ENCODE measurements at places on chromosomes 4 and X.

GRCh38 chr4:85557016-85557901, 82.3 kb downstream of the ARHGAP24 start:
- DNase-seq, result no peak
- no peak overlapping the region for H3K4me3 ChIP-seq
- H3K4me1 ChIP-seq, result no peaks in the 10 kb centered on the region
- H3K36me3 ChIP-seq, result no peaks in the 10 kb centered on the region

DNA sequence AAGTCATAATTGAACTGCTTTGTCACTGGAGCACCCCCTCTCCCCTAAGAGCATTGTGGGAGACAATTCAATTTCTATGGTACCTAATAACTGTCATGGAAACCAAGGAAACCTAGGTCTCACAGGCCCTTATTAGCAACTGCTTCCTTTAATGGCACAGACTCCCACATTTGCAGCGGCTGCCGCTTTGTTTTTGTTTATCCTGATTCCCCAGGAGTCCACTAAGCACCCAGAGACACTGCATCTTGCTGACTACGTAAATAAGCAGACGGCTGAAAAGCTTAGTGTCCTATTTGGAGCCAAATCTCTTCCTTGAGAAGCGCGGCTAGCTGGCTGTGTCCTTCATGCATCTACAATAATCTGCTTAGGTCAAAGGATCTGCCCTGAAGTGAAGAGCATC, 494.4 kb downstream of the TMA16 start:
- no peaks in the 10 kb centered on the region for H3K27me3 ChIP-seq
- no peak for DNase-seq
- H3K4me1 ChIP-seq, result no peaks in the 10 kb centered on the region
- no peaks in the 10 kb centered on the region for H3K36me3 ChIP-seq
- no peak overlapping the region for H3K27ac ChIP-seq

DNA sequence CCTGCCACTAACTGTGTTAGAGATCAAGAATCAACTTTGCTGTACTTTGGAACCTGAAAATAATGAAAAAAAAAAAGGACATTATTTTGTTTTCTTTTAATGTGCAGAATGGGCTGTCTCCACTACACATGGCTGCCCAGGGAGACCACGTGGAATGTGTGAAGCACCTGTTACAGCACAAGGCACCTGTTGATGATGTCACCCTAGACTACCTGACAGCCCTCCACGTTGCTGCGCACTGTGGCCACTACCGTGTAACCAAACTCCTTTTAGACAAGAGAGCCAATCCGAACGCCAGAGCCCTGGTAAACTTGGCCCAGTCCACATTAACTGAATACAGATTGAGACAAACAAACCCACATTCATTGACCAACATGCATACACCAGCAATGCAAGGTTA, 206.2 kb downstream of the ANK2 start:
- no peaks in the 10 kb centered on the region for H3K27me3 ChIP-seq
- H3K4me1 ChIP-seq, result no peaks in the 10 kb centered on the region
- no peak overlapping the region for H3K4me3 ChIP-seq
- DNase-seq, result no peak

DNA sequence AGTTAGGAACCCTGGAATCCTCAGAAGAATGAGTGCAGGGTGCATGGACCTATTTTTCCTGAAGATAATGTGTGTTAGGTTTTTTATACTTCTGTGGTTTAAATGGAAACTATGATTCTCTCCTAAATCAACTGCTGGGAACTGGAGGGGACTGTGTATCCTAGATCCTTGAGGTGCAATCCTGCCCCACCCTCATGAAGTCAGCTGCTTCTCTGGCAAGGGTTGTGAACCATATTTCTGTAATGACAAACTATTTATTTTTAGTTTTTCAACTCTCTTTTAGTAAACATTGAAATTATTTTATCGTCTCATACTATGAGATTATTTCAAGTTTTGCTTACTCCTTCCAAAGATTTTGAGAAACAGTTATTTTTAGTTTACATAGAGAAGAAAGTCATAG, 25.8 kb upstream of the VEGFC start:
- no peaks in the 10 kb centered on the region for H3K4me1 ChIP-seq
- H3K36me3 ChIP-seq, result no peaks in the 10 kb centered on the region
- no peak for DNase-seq
- H3K4me3 ChIP-seq, result no peak overlapping the region
- H3K27me3 ChIP-seq, result no peaks in the 10 kb centered on the region
- H3K27ac ChIP-seq, result no peak overlapping the region

GRCh38 chr4:85114526-85114925, 148.0 kb upstream of the WDFY3 start:
- no peak overlapping the region for H3K27ac ChIP-seq
- no peaks in the 10 kb centered on the region for H3K4me1 ChIP-seq
- no peaks in the 10 kb centered on the region for H3K27me3 ChIP-seq
- DNase-seq, result no peak
- no peaks in the 10 kb centered on the region for H3K36me3 ChIP-seq

DNA sequence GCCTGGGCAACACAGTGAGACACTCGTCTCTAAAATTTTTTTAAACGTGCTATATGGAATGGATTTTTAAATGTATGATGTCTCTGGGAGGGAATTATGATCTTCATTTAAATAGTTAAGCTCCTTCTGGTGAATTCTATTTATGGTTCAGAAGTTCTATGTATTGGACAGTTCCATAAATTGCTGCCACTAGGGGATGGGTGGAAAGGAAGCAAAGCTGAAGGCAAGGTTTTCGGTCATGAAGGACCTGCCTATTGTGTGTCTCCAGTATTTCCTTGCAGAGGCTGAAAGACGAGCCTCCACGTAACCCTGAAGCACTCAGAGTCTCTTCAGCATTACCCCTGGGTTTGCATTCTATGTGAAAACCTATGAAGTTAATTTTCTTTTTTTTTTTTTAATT, 451.5 kb upstream of the FAT1 start:
- no peaks in the 10 kb centered on the region for H3K4me1 ChIP-seq
- no peak overlapping the region for H3K4me3 ChIP-seq
- no peak overlapping the region for H3K27ac ChIP-seq
- no peaks in the 10 kb centered on the region for H3K36me3 ChIP-seq
- no peaks in the 10 kb centered on the region for H3K27me3 ChIP-seq
- DNase-seq, result no peak

GRCh38 chrX:153999359-154000037, 20.2 kb downstream of the IRAK1 start:
- H3K27ac ChIP-seq, result no peak overlapping the region
- peaks cover 22% of the 10 kb centered on the region for H3K4me1 ChIP-seq
- no peak for DNase-seq
- H3K27me3 ChIP-seq, result no peaks in the 10 kb centered on the region
- no peak overlapping the region for H3K4me3 ChIP-seq
- H3K36me3 ChIP-seq, result peaks cover 1% of the 10 kb centered on the region

GRCh38 chr4:1873776-1874175, 2.6 kb downstream of the NSD2 start:
- no peak overlapping the region for H3K27ac ChIP-seq
- no peak for DNase-seq
- H3K4me1 ChIP-seq, result peaks cover 37% of the 10 kb centered on the region
- H3K27me3 ChIP-seq, result no peaks in the 10 kb centered on the region

GRCh38 chrX:17656556-17656955, 80.7 kb upstream of the SCML1 start:
- H3K27me3 ChIP-seq, result peaks cover 20% of the 10 kb centered on the region
- H3K4me3 ChIP-seq, result no peak overlapping the region
- H3K27ac ChIP-seq, result no peak overlapping the region
- DNase-seq, result no peak

- DNase-seq, result no peak
- H3K27ac ChIP-seq, result no peak overlapping the region
- H3K36me3 ChIP-seq, result no peaks in the 10 kb centered on the region
- H3K27me3 ChIP-seq, result no peaks in the 10 kb centered on the region
- no peak overlapping the region for H3K4me3 ChIP-seq
Measured at GRCh38 chr4:66187175-66187720, 517.0 kb upstream of the EPHA5 start.

DNA sequence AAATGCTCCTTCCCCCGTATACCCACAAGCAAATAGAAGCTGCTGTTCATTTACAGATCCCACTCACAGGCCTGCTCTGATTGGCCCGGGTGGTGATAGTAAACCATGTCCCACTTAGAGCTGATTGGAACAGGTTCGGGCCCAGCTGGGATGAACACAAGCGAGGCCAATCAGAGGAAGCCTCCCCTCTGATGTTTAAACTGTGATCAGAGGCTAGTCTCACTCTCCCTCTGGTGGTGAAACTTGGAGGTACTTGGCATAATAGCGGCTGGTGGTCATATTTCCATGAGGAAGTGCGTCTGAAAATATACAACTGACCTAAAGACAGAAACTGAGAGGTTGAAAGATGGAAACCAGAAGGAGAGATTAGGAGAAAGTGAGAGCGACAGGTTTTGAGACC, 51.5 kb upstream of the TRPC3 start:
- no peaks in the 10 kb centered on the region for H3K4me1 ChIP-seq
- H3K27me3 ChIP-seq, result peaks cover 19% of the 10 kb centered on the region
- no peak overlapping the region for H3K4me3 ChIP-seq
- H3K36me3 ChIP-seq, result no peaks in the 10 kb centered on the region
- no peak overlapping the region for H3K27ac ChIP-seq

DNA sequence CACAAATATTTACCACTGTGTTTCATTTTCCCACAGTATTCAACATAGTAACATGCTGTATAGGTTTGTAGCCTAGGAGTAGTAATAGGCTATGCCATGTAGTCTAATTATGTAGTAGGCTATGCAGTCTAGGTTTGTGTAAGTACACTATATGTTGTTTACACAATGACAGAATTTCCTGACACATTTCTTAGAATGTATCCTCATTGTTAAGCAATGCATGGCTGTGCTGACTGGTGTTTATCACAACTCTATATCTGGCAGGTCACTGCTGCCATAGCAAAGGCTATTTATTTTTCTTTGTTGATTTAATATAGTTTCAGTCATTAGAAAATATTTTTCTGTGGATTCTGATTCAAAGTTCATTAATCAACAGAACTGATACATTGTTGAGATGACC, 108.3 kb upstream of the TEX13A start:
- no peak overlapping the region for H3K4me3 ChIP-seq
- H3K27me3 ChIP-seq, result no peaks in the 10 kb centered on the region
- no peaks in the 10 kb centered on the region for H3K4me1 ChIP-seq
- DNase-seq, result no peak

- DNase-seq, result no peak
- H3K4me1 ChIP-seq, result peaks cover 14% of the 10 kb centered on the region
- peak overlapping the region; percentile 44 for H3K27ac ChIP-seq
- peaks cover 91% of the 10 kb centered on the region for H3K36me3 ChIP-seq
- no peaks in the 10 kb centered on the region for H3K27me3 ChIP-seq
Measured at GRCh38 chrX:41344053-41344452, 10.1 kb downstream of the DDX3X start.

DNA sequence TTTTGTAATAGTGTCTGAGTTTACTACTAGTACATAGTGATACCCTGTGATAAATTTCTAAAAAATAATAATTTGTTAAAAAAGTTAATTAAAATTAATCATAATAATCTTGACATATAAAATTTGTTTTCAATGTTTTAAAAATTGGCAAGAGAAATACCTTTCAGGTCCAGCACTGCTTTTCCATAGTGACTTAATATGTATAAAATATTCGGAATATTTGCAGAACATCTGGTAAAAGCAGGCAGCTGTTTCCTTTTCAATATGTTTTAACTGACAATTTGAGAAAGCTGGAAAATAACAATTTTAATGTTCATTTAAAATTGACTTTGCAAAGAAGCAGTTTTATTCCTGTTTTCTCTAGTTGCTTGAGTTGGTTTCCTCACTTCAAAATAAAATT, 17.6 kb upstream of the GK2 start:
- no peaks in the 10 kb centered on the region for H3K4me1 ChIP-seq
- H3K27ac ChIP-seq, result no peak overlapping the region
- H3K27me3 ChIP-seq, result no peaks in the 10 kb centered on the region
- H3K4me3 ChIP-seq, result no peak overlapping the region
- no peaks in the 10 kb centered on the region for H3K36me3 ChIP-seq

GRCh38 chr4:35562861-35563260, 681.5 kb downstream of the ARAP2 start:
- no peak for DNase-seq
- H3K36me3 ChIP-seq, result no peaks in the 10 kb centered on the region
- no peaks in the 10 kb centered on the region for H3K4me1 ChIP-seq
- no peak overlapping the region for H3K4me3 ChIP-seq
- no peak overlapping the region for H3K27ac ChIP-seq
- H3K27me3 ChIP-seq, result no peaks in the 10 kb centered on the region

GRCh38 chr4:112876316-112876715, 173.1 kb upstream of the ANK2 start:
- no peaks in the 10 kb centered on the region for H3K4me1 ChIP-seq
- no peak overlapping the region for H3K27ac ChIP-seq
- DNase-seq, result no peak
- H3K36me3 ChIP-seq, result no peaks in the 10 kb centered on the region

- H3K27me3 ChIP-seq, result no peaks in the 10 kb centered on the region
- no peaks in the 10 kb centered on the region for H3K36me3 ChIP-seq
- no peak overlapping the region for H3K4me3 ChIP-seq
- H3K27ac ChIP-seq, result no peak overlapping the region
Measured at GRCh38 chrX:31057291-31057690, 14.6 kb downstream of the FTHL17 start.

- no peaks in the 10 kb centered on the region for H3K36me3 ChIP-seq
- DNase-seq, result no peak
- H3K27ac ChIP-seq, result no peak overlapping the region
- no peaks in the 10 kb centered on the region for H3K27me3 ChIP-seq
Measured at GRCh38 chrX:38108364-38108763, 102.0 kb downstream of the SYTL5 start.

DNA sequence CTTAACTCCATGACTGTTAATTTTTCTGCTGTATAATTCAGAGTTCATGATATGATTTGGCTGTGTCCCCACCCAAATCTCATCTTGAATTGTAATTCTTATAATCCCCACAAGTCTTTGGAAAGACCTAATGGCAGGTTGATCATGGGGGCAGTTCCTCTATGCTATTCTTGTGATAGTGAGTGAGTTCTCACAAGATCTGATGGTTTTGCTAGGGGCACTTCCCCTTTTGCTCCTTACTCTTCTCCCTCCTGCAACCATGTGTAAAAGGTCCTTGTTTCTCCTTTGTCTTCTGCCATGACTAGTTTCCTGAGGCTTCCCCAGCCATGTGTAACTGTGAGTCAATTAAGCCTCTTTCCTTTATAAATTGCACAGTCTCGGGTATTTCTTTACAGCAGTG, 1751.9 kb downstream of the ARAP2 start:
- no peaks in the 10 kb centered on the region for H3K36me3 ChIP-seq
- no peak overlapping the region for H3K4me3 ChIP-seq
- H3K4me1 ChIP-seq, result no peaks in the 10 kb centered on the region

All from central memory CD8-positive, alpha-beta T cell (primary cell).